ENCODE measurements at places on chromosomes 3 and 15.

- no peak for DNase-seq
These were observed 27.5 kb downstream of the MELTF start for GRCh38 chr3:197001972-197002700.

DNA sequence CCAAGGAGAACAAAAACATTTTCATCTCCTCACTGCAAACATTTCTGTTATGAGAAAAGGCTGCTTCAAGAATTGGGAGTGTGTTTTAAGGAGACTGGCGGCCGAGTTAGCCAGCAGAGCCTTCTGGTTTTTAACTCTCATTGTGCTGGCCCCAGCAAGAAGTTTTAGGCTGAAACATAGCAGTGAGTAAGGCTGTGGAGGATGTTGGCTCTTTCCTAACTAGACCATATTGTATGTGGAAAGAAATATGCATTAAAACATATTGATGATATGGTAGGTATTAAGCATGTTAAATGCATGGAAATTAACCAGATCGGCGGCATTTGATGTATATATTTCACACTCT is 90.7 kb downstream of the TIGIT start:
- DNase-seq = no peak

DNA sequence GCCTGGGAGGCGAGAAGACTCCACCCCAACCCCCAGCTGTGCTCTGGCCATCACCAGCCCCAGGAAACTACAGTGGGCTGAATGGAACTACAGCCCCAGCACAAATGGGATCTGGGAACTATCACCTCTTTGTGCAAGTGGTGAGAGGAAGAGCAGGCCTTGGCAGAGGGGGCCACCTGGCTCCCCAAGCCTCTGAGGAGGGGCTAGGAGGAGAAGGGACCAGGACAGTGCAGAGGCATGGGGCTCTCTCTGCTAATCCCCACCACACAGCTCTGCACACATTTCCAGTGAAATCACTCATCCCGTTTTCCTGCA is 31.6 kb downstream of the KY start:
- DNase-seq = no peak

GRCh38 chr3:109943181-109943580 is 605.8 kb upstream of the DPPA4 start:
- no peak for DNase-seq

DNA sequence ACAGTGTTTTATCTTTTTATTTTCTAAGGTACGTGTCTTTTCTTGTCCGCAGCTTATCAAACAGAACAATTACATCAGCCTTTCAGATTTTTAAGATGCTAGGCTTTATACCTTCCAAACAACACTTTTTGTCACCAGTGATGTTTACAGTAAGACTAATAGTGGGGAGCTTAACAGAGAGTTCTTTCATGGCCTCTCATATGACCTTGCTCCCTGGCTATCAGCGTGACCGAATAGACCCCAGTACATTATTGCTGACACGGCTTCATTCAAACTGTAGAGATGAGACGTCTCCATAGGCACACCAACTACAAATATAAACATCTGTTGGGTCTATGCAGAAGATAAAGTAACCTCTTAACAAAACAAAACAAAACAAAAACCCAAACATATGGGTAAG is 477.6 kb upstream of the KCNMB2 start:
- DNase-seq = no peak

- peak; percentile 69 for DNase-seq
These were observed 3.6 kb downstream of the BCL6 start for GRCh38 chr3:187741403-187742350.

GRCh38 chr15:64997745-64998375 is 8.1 kb upstream of the SPG21 start:
- no peak for DNase-seq

- DNase-seq = no peak
These were observed 67.8 kb upstream of the ICE2 start for GRCh38 chr15:60546744-60547143.

DNA sequence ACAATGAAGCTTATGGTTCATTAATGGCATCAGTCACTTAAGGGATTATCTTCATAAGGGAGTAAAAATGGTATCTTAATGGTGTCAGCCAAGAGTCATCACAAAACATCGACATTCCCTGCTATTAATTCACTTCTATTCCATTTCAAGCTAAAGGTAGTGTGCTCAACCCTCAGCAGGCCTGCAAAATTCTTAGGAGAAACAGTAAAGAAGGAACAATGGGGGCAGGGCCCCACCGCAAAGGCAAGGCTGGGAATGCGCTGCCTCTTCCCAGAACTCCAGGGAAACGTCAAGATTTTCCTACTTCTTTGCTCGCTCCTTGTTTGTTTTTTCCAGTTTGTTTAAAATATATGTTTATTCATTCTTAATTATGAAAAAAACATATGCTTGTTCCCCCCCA is 187.3 kb upstream of the TSC22D2 start:
- DNase-seq = no peak

- DNase-seq = no peak
These were observed 34.6 kb downstream of the CHD2 start for GRCh38 chr15:92934716-92935115.

DNA sequence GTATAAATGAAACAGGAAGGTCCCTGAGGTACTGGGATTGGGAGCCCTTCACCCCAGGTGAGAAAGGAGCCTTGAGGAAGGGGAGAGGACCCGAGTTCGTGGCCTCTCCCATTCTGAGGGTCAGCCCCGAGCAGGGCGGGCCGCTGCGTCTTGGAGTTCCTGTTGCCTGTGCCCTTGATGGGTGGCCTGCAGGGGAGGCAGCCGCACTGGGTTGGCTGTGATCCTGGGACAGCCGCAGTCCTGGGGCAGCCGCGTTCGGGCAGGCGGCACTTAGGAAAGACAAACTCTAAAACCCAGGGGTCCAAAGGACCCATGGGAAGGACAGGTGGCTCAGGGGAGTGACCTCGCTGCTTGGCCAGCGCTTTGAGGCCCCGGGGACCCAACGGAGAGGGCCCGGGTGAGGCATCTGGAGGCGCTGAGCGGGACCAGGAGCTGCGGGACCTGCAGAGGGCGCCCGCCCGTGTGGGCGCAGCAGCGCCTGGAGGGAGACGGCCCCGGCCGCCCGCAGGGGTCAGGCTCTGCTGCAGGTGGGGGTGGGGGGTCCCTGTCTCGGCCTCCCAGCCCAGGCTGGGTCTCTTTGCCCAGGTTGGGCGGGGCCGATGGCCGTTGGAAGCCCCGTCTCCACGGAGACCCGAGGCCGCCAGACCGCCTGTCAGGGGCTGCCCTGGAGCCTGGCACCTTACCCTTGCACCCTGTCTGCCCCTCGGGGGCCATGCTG is 65.1 kb downstream of the HMCES start:
- DNase-seq = no peak

DNA sequence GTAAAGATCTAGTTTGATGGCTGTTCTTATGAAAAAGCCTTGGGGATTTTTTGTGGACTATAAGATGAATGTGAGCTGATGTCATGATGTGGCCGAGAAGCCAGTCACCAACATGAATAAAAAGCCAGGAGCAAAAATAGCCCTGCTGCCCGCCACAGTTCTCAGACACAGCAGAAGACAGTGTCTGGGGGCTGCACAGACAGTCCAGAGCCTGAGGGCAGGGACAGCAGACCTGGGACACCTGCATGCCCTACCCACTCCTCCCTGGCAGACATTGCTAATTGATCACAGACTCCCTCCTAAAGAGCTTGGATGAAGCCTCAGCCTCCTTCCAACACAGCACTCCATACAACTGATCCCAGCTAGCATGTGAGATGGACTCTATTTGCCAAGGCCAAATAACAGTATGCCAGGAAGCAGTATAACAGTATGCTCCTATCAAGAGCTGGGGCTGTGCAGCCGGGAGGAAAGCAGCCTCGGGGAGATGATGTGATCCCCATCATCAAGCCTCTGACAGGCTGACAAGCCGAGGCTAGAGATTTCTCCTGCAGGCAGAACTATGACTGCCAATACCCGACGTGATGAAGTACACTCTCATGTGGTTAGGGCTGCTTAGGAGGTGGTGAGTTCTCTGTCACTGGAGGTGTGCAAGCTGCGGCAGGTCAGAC is 105.4 kb upstream of the RPL32 start:
- no peak for DNase-seq

DNA sequence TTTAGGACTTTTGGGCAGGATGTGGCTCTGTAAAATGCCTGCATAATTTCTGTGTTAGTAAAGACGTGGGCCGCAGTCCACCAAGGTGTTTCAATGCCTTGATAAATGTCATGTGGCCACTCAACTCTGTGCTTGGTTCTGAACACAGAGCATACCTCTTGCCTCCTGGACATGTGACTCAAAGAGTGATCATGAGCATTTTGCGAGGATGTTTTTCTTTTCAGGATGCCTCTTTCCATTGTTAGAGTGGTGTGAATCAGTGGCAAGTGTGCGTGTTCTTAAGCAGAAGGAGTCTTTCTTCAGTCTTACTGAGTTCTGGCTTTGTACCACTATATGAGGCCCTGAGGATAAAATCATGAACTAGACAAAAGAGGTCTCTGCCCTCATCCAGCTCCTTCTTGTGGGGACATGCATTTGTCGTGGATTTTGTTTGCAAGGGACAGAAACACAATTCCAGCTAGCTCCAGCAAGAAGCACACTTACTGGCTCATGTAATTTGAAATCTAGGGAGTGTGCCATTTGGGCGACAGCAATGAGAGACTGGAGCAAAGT is 363.4 kb downstream of the LRTM1 start:
- no peak for DNase-seq

GRCh38 chr15:33150431-33150941 is 44.0 kb downstream of the FMN1 start:
- no peak for DNase-seq

GRCh38 chr3:107124885-107125284 is 252.4 kb upstream of the CCDC54 start:
- DNase-seq = no peak
